Fibroblast of gingiva (primary cell): ENCODE measurements at places on chromosomes 5 and 9.

- DNase-seq = peak; percentile 98
Measured at GRCh38 chr5:131671994-131672655, 37.1 kb upstream of the RAPGEF6 start.

DNA sequence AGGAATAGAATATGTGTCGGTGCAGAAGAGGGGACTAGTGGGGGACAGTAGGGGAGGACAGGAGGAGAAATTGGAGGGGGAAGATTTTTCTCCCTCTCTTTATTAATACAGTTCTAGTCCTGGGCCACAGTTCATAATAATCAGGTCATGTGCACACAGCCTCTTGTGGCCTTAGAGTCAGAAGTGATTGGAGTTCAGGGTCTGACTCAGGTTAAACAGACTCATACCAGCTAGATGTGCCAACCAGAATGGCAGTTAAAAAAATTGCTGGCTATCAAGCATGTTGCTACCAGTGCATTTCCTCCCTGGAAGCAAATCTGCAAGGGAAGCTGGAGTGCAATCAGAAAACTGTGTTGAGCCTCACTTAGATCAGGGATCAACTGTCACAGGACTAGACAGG, 132.7 kb upstream of the MAP1B start:
- DNase-seq = no peak

GRCh38 chr9:111831371-111832108, 36.8 kb upstream of the SHOC1 start:
- DNase-seq = no peak

GRCh38 chr9:133238272-133238850, 29.3 kb upstream of the OBP2B start:
- DNase-seq = peak; percentile 11

DNA sequence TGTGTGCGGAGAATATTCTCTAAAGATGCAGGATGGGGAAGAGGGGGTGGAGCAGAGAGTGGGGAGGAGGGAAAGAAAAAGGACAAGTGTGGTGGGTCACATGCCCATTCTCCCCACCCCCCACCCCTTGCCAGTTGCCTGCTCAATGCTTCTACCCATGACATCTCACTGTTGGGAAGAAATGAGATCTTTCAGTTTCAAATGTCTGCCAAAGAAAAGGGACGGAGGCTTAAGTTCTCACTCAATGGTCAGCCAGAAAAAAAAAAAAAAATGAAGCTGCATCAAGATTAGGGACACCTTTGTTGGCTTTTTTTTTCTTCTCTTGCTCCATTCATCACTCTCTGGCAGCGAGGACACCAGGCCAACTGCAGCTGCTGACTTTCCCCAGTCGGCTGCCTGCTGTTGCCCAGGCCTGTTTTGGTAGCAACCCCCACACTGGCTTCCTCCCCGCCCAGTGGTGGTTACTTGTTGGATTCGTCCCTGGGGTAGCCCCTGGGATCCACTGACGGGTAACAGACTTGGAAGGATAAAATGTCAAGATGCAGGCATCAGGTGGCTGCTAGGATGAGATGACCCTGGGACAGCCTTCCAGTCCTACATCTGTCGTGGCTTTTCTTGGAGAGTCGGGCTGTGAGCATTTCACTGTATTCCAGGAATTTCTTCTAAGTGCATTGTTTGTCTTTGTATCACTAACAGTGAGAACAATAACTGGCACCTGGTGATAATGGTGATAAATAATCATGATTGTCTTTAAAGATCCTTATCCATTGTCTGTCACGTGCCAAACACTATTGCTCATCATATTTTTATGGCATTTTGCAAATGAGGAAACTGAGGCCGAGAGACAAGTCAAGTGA, 9.1 kb downstream of the WWC1 start:
- DNase-seq = no peak

DNA sequence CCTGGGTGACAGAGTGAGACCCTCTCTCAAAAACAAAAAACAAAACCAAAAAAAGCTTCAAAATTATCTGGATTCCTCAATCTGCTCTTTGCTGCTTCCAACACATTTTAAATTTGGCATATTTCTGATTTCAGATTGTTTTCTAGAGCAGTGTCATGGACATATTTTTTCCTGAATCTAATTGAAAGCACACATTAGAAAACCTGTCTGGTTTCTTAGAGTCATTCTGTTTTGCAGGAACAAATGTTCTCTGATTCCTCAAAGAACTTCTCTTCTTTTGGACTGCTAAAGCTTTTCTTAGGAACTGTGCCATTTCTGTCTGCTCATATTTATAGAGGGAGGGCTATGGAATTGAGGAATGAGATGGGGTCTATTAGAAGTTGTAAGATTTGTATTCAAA, 81.6 kb downstream of the RAI14 start:
- DNase-seq = no peak

GRCh38 chr5:62942384-62942783, 363.8 kb downstream of the LRRC70 start:
- no peak for DNase-seq

DNA sequence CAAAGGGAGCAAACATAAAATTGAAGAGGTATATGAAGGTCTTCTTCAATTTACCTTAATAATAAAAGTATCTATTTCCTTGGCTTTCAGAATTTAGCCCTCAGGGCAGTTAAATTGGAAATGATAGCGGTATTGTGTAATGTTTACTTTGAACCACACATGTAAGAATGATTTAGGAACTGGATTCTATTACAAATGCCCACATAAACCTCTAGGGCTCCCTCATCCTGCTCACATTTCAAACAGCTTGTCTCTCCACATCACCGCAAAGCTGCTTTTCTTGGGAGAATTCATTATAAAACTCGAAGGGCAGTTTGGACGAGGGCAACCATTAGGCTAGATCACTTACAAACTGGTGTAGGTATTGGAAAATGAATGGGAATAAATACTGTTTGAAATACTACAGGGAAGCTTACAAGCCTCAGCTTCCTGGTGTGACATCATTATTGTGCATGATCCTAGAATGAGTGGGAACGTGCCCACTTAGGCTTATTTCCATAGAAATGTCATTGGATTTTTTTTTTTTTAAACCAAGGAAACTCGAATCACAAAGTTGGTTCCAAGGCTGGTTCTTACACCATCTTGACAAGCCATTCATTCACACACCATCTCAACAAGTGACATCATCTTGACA, 47.3 kb downstream of the MTRR start:
- peak; percentile 84 for DNase-seq

- peak; percentile 33 for DNase-seq
Measured at GRCh38 chr5:60687927-60688720, 11.8 kb downstream of the DEPDC1B start.

GRCh38 chr5:41414598-41414997, 95.8 kb downstream of the PLCXD3 start:
- DNase-seq = peak; percentile 89

DNA sequence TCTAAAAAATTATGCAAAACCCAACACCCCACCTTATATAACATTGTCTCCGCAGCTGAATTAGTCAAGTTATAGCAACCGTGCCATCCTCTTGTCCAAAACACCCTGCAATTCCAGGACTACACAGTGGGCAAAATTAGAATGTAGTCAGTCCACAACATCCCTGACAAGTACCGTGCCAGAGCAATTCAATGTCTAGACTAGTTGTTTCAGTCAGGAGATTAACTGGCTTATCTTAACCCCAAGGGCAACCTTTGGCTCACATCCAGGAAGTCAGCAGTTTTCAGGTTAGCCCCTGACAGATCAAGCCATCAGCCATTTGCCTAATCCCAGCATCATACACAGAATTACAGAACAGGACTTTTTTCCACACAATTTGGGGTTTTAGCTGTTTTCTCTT, 240.8 kb upstream of the TMEM161B start:
- DNase-seq = no peak

DNA sequence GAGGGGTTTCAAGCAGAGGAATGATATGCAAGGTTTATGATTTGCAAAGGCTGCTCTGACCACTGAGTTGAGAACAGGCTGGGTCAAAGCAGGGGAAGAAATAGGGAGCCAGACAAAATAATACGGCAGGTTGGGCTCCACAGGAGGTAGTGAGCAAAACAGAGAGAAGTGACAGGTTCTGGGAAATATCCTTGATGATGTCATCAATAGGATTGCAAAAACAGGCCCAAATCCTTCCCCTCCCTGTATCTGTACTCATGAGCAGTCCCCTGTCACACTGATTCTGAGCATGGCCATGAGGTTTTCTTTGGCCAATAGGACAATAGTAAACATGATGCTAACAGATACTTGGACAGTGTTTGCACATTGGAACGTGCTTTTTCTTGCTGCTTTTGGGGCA, 471.8 kb upstream of the BRINP1 start:
- DNase-seq = no peak

GRCh38 chr9:127005770-127006314, 91.3 kb downstream of the RALGPS1 start:
- DNase-seq = no peak

DNA sequence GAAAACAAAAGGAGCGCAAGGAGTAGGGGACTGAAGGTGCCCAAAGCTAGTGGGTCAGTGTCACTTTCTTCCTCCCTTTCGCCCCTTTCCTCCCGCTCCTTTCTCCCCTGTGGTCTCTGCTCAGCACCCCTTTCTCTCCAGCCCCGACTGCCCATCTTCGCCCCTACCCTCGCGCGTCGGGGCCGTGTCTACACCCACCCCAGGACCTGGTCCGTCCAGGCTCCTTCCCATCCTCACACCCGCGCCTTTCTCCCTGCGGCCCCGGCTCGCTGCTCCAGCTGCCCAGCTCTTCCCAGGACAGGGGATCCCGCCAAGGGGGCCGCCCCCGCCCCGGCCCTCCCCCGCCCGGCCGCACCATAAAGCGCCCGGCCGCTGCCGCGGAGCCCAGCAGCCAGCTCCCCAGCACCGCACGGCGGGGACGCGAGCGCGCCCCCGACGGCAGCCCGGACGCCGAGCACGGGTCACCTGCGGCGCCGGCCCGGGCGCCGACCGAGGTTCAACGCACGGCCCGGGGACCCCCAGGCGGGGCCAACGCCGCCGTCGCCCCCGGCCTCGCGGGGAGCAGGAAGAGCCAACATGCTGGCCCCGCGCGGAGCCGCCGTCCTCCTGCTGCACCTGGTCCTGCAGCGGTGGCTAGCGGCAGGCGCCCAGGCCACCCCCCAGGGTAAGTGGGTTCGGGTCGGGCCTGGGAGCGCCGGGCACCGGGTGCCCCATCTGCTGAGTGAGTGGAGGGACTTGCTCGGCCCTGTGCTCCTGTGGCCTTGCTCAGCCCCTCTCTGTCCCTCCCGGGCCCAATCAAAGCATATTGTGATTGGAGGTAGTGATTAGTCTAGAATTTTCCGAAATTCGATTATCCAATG, at the start of gene THBS4:
THBS4 (plus strand) TSS at position 387 of the 860 bp plus-strand sequence; CDS start at position 577, 190 bp downstream.
- no peak for DNase-seq

DNA sequence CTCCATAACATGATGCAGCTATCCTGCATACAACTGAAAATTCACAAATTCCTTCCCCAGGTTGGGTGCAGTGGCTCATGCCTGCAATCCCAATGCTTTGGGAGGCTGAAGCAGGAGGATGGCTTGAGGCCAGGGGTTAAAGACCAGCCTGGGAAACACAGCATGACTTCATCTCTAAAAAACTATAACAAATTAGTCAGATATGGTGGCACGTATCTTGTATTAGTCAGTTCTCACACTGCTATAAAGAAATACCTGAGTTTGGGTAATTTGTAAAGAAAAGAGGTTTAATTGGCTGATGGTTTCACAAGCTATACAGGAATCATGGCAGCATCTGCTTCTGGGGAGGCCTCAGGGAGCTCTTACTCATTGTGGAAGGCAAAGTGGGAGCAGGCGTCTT, 56.4 kb upstream of the DAPK1 start:
- DNase-seq = no peak

- DNase-seq = no peak
Measured at GRCh38 chr5:121088341-121088740, 624.2 kb downstream of the PRR16 start.

GRCh38 chr5:64680289-64680688, 10.0 kb upstream of the SHISAL2B start:
- no peak for DNase-seq

- DNase-seq = no peak
Measured at GRCh38 chr9:130201974-130202373, 29.8 kb downstream of the NCS1 start.

DNA sequence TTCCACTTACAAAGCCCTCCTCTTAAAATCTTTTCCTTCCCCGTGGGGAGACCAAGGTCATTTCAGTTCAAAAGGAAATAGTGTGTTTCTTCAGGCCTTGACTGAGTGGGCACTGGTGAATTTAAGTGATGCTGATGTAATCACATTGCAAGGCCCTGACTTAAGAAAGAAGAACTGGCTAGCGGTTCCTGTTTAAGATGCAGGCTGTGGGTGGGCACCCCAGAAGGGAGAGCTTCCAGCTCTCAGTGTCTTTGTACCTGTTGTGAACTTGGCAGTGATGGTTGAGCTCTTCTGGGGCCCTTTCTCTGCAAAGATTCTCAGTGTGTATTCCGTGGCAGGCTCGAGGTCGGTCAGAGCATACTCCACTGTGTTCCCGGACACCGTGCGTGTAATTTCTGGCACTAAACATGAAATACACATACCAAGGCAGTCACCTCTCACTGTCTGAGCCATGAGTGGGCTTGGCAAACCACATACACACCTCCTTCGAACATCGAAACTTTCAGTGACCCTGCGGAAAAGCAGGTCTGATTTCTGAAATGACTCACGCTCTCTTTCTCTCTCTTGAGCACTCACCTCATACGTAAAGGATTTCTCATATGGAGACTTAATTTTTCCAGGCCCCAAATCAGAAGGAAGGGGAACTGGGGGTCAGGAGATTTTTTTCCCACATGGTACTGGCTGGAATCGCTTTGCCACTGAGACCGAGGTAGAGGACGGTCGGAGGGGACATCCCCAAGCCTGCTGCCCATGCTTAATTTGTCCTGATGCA, 81.9 kb downstream of the TNC start:
- peak; percentile 72 for DNase-seq

DNA sequence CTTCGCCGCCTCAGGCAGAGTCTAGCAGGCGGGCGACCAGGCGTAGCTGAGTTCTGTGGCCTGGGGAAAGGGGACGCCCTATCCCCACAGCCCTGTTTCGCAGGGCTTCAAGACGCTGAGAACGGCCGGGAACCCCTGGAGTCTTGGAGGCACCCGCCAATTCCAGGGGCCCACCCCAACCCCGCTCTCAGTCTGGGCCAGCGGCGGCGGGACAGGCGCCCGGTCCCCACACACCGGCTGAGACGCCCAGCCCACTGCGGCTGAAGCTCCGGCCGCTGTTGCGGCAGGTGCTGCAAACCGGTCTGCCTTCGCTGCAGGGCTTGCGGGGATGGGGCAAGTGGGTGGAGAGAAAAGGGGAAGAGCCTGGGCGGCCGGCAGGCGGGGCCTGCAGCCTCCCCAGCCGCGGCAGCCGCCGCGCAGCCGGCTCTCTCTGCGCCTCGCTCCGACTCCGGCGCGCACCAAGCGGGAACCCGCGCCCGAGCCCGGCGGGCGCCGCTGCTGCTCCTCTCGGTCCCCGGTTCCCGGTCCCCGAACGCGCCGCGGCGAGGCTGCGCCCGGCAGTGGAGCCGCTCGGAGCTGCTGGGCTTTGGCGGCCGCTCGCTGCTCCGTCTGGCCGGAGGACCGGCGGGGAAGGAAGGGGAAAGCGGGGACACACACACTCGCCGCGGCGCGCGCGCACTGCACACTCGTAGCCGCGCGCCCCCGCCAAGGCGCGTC, at the start of gene PIP5K1B:
PIP5K1B (plus strand) TSS at position 427 of the 717 bp plus-strand sequence. CDS start 117,375 bp downstream, outside the sequence.
- peak; percentile 40 for DNase-seq

- peak; percentile 38 for DNase-seq
Measured at GRCh38 chr5:113232221-113232620, 202.6 kb downstream of the TSSK1B start.

- DNase-seq = no peak
Measured at GRCh38 chr5:154346427-154346826, 99.4 kb upstream of the SAP30L start.

- no peak for DNase-seq
Measured at GRCh38 chr5:101531026-101531425, 627.9 kb upstream of the ST8SIA4 start.
